NCI-H1417 treated with DMSO at 0.1 percent for 48 hours (cell line): ENCODE measurements at places on chromosomes 1 and 21.
A peak's percentile ranks its signal among the peaks of the same experiment; 100 is the strongest.

GRCh38 chr1:153386500-153386901 is 4.4 kb downstream of the S100A8 start:
- no peak for DNase-seq

GRCh38 chr1:199287647-199288046 is 648.8 kb downstream of the PTPRC start:
- DNase-seq: no peak

GRCh38 chr1:183546427-183546826 is 43.8 kb downstream of the NCF2 start:
- no peak for DNase-seq

GRCh38 chr1:91487469-91487868 is 13.2 kb upstream of the CDC7 start:
- DNase-seq: no peak

DNA sequence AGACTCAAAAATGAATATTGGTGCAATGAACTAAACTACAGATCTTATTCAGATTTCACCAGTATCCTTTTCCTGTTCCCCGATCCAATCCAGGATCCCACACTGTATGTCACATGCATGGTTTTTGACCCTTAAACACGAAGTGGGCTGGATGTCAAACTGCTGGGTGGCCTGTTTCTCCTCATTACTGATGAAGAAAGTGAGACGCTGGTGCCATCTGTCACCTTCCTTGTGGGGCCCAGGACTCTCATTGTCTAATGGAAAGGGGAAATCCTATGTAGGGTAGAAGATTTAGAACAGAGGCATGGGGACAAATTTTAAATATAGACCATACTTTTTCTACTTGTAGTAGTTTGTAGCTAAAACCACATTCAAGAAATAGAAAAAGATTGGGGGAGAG is 56.2 kb downstream of the DISC1 start:
- DNase-seq: no peak

DNA sequence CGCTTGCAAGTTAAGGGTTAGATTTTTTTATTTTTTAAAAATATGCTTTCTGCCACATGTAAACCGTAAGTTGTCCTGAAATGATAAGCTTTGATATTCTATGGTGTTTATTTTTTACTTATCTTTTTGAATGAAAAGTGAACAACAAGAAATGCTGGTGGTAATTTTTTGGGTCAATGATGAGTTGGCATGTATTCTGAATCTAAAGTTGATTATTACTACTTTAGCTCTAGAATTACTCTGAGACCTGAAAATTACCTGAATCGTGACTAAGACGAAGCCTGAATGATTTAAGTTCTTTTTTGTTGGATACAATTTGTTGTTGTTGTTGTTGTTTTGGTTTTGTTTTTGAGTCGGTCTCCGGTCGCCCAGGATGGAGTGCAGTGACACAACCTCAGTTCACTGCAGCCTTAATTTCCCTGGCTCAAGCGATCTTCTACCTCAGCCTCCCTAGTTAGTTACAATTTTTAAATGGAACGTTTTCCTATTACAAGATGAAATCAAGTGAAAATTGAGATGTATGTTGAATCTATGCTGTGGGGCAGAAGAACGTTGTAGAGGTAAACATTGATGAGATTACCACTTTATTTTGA is 941 bp downstream of the RABGGTB start:
- no peak for DNase-seq

- no peak for DNase-seq
Observed at GRCh38 chr21:27805696-27806095, 838.8 kb upstream of the ADAMTS5 start.

- peak; percentile 2 for DNase-seq
Observed at GRCh38 chr1:175481126-175482070, 262.0 kb downstream of the TNR start.

- no peak for DNase-seq
Observed at GRCh38 chr1:64302971-64303370, 99.5 kb downstream of the UBE2U start.

- DNase-seq: no peak
Observed at GRCh38 chr1:42211224-42211623, 46.7 kb upstream of the GUCA2A start.

- no peak for DNase-seq
Observed at GRCh38 chr1:54845772-54846171, 41.2 kb downstream of the DHCR24 start.

DNA sequence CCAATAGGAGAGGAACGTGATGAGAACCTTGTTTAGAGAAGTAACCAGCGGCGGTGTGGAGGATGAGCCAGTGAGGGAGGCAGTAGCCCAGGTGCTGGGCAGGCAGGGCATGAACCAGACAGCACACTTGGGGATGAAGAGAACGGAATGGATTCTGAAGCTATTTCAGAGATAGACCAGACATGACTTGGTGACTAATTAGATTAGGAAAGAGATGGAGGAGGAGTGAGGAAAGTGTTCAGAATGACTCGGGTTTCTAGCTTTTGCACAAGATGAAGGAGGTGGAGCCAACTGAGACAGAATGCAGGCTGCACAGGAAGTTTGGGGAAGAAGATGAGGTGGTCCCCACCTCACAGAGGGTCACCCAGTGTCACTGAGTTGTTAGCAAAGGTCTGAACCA is 5.1 kb downstream of the PEF1 start:
- no peak for DNase-seq
